ENCODE measurements at places on chromosomes 3 and 15. TPM values are rescaled to one million over a fixed set of nuclear protein-coding genes. Genes with fewer than 3 reads are reported as not detected.

DNA sequence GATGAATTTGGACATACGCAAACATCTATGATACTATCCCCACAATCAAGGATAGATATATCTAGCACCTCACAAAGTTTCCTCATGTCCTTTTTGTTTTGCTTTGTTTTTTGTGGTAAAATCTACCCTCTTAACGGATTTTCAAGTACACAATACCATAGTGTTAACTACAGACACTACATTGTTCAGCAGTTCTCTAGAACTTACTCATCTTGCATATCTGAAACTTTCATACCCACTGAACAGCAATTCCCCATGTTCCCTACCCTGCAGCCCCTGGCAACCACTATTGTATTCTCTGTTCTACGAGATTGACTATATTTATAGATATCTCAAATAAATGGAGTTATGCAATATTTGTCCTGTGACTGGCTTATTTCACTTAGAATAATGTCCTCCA, 58.1 kb upstream of the TJP1 start:
- DNase-seq, result no peak

GRCh38 chr15:98537516-98538060, 110.8 kb upstream of the IGF1R start:
- no peak for DNase-seq

- DNase-seq, result no peak
Measured at GRCh38 chr3:54427941-54428871, 305.9 kb downstream of the CACNA2D3 start.

- DNase-seq, result no peak
Measured at GRCh38 chr3:153127788-153128187, 34.2 kb upstream of the RAP2B start.

Gene ANKRD34C
- total RNA-seq, result not detected

Gene EPHA6
- total RNA-seq, result not detected

All from upper lobe of right lung (tissue), 1 donor.